ENCODE measurements at places on chromosomes 5 and 9. TPM values are rescaled to one million over a fixed set of nuclear protein-coding genes. Genes with fewer than 3 reads are reported as not detected.

DNA sequence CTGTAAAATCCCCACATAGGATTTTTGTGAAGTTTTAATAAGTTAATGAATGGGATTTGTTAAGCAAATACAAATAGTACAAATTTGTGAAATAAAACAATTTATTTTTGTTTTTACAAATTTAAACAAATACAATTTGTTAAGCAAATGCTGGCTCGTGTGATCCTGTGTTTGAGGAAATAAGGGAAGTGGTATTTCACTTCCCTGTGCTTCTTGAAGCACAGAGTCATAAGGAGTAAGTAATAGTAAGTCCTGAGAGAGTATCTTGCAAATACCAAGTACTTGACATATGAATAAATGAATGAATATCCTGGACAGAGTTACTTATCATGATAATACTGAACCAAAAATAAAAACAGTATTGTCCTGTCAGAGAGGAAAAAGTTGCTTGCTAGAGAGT, 9.1 kb downstream of the SMIM3 start:
- no peak for DNase-seq

- DNase-seq, result no peak
Observed at GRCh38 chr9:94807556-94807955, 81.1 kb downstream of the AOPEP start.

The PCDHB7 gene
- total RNA-seq, result 0.53 TPM

The NTMT1 gene
- 20.8 TPM for total RNA-seq

GRCh38 chr5:174606153-174606552, 118.2 kb upstream of the MSX2 start:
- no peak for DNase-seq

The TAS2R1 gene
- 1.0 TPM for total RNA-seq

- no peak for DNase-seq
Observed at GRCh38 chr5:120229036-120229435, 235.1 kb upstream of the PRR16 start.

The STPG3 gene
- not detected for total RNA-seq

The S1PR3 gene
- total RNA-seq, result 48.6 TPM

The NRG2 gene
- 1.4 TPM for total RNA-seq

DNA sequence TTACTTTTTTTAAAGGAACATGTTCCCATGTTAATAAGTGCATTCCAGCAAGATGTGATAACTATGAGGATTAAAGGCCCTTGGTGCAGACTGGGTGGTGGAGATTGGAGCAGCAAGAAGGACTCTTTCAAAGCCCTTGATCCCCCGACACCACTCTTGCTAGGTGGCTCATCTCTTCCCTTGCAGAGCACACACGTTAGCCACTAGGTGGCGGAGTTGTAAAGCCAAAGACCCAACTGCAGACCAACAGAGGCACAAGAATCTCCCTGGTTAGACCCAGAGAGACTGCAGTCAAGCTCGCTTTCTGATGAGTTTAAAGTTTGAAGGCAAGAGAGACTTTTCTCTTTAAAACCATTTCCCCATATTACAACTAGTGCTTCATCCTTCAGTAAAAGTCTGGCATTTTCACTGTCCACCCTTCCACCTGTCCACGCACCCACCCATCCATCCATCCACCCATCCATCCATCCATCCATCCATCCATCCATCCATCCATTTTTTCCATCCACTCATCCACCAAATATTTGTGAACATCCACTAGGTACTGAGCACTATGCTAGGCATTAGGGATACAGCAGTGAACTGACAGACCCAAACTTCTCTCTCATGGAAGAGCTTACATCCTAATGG, 226.9 kb downstream of the MSX2 start:
- DNase-seq, result peak; percentile 91

DNA sequence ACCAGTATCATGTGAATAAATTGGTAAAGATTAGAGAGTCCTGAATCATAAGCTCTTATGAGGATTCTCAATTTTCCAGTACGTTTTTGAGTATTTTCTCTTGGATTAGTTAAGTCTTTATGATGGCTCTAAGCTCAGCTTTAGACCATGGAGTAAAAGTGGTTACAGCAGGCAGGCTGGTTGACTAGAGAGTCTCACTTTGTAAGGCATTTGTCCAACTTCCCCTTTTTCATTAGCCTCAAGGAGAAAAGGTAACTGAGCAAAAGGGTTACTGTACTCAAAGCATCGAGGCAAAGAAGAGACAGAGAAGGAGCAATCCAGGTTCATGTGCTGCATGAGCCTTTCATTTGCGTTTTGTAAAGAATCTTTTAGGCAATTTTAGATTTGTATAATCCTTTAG, 8.5 kb downstream of the NOP16 start:
- DNase-seq, result no peak

GRCh38 chr9:106945727-106946660, 83.0 kb downstream of the ZNF462 start:
- DNase-seq, result no peak

DNA sequence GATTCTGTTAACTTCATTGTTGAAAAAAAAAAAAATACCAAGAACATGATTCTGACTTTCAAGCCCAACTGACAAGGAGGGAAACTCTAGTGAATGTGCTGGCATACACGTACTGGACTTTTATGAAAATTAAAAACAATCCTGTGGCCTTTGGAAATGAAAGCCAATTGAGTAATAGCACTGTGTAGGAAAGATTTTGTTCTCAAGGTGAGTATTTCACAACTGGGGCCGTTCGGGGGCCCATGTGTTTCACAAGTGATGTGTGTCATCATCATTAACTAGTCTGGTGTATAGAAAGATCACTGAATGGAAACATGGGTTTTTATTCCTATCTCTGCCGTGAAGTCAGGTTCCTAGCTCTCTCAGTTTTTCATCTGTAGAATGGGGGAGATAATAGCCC, 605.0 kb upstream of the CLINT1 start:
- DNase-seq, result peak; percentile 54

DNA sequence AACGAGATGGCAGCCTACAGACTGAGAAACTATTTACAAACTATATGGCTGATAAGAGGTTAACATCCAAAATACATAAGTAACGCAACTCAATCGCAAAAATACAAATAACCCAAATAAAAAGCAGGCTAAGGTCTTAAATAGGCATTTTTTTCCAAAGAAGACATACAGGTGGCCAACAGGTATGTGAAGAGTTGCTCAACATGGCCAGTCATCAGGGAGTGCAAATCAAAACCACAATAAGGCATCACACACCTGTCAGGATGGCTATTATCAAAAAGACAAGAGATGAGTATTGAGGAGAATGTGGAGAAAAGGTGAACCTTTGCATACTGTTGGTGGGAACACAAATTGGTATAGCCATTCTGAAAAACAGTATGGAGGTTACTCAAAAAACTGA, 73.5 kb downstream of the CAMSAP1 start:
- DNase-seq, result no peak

DNA sequence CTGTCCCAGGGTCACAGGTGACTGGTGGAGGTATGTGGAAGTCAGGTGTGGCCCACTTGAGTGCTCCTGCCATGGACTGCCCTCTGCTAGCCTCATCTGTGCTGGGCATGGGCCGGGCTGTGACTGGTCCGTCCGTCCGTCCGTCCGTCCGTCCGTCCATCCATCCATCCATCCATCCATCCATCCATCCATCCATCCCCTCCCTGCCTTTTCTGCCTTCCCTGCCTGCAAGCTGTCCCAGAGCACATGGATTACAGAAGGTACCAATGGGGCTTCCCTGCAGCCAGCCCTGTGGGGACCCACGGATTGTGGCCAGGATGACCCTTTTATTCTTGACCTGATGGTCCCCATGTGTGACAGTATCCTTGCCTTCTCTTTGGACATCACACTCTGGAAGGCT, 92.5 kb downstream of the MACROH2A1 start:
- DNase-seq, result no peak

DNA sequence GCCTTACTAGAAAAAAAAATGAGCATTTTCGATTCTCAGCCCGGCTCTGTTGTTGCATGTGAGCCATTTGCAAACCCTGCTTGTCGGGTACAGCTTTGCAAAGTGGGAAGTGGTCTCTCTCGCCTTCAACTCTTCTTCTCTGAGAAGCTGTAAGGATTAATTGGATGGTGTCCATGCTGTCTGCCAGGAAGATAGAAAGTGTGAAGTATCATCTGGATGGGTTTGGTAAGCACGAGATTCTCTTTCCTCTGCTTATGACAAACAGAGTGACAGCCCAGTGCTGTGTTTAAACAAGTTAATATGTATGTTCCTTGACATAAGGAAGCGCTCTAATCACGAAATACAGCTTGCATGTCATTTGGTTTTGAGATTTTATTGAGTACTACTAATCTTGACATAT, 109.1 kb upstream of the SPATA31D4 start:
- DNase-seq, result no peak

DNA sequence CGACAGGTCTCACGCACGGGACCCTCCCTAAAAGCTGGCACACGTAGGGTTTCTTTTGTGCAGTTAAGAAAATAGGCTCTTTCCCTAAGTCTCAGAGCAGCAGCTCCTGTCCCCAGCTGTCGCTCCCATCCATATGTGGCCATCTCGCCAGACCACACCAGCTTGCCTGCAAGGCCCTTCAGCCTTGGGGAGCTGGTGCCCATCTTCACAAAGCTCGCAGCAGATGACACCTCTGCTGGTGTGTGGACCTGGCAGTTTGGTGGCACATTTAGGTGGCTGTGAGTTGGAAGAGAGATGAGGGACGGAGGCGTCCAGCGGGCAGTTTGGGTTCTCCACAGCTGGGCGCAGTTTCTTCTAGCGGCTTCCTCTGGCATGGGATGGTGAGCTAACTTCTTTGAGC, 239.0 kb downstream of the FANCC start:
- DNase-seq, result no peak

All from hepatocyte (in vitro differentiated cells).